Tibial artery (tissue), 4 donors: ENCODE measurements at places on chromosomes 4 and X.
A peak's percentile ranks its signal among the peaks of the same experiment; 100 is the strongest.

GRCh38 chrX:68939868-68940267 lies 111.0 kb downstream of the EFNB1 start:
- no peak for DNase-seq
- H3K27me3 ChIP-seq: no peaks in the 10 kb centered on the region
- H3K4me1 ChIP-seq: peaks cover 7% of the 10 kb centered on the region
- no peak overlapping the region for H3K4me3 ChIP-seq

DNA sequence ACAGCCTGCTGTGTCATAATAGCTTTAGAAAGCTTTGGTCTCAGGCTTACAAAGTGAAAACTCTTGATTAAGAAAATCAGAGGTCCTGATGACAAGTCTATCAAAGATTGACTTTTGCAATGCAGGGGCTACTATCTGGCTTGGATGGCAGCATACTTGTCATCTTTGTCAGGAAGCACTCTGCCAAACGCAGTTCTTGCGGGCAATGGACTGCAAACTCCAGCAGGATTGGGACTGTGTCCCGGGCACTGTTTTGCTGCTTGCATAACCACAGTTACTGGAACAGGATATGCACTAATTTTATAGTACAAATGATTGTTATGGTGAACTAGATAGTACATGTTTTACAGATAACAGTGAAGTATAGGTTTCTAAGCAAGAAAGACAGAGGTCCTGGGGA lies 185.6 kb downstream of the IQCM start:
- no peaks in the 10 kb centered on the region for H3K36me3 ChIP-seq
- no peaks in the 10 kb centered on the region for H3K27me3 ChIP-seq
- H3K4me1 ChIP-seq: no peaks in the 10 kb centered on the region
- DNase-seq: no peak

DNA sequence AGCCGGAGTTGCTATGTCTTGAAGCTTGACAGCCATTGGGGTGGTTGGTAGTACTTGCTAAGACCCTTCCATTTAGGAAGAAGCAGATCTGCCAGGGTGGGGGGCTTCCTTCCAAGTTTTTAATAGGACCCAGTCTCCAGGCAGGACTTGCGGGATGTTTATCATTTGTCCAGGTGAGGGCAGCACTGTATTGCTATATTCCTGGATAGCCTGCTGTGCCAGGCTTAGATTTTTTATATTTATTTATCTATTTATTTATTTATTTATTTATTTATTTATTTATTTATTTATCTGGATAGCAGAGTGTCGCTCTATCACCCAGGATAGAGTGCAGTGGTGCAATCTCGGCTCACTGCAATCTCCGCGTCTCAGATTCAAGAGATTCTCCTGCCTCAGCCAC lies 87.4 kb upstream of the CT45A1 start:
- DNase-seq: no peak
- H3K4me3 ChIP-seq: no peak overlapping the region
- H3K36me3 ChIP-seq: no peaks in the 10 kb centered on the region
- no peak overlapping the region for H3K27ac ChIP-seq

DNA sequence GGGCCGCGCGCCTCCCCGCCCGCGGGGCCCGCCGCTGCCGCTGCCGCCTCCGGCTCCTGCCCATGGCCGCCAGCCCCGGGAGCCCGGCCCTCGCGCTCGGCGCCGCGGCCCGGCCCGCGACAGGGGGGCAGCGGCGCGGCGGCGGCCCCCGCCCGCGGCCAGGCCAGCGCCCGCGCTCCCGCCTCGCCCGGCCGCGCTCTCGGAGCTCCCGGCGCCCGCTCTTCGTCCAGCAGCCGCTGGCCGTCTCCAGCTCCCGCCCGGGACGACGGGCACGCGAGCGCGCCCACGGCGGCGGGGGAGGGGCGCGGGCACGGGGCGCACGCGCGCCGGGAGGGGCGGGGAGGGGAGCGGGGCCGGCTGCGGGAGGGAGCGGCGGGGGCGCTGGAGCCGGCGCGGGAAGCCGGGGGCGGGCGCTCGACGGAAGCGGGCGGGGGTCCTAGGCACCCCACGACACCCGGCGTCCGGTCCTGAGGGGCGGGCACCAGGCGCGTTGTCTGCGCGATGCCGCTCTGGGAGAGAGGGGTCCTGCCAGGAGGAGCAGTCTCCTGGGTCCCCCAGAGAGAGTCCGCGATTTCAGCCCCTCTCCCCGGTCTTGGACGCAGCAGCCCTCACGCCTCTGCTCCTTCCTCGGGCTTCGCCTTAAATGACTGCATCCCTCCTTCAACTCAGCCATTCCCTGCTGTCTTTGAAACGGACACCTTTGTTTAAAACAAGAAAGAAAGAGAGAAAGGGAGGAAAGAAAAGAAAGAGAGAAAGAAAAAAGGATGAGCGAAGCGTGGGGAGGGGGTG lies 490 bp upstream of the PDZD4 start:
- DNase-seq: no peak
- no peaks in the 10 kb centered on the region for H3K27me3 ChIP-seq
- no peaks in the 10 kb centered on the region for H3K36me3 ChIP-seq
- H3K27ac ChIP-seq: no peak overlapping the region

DNA sequence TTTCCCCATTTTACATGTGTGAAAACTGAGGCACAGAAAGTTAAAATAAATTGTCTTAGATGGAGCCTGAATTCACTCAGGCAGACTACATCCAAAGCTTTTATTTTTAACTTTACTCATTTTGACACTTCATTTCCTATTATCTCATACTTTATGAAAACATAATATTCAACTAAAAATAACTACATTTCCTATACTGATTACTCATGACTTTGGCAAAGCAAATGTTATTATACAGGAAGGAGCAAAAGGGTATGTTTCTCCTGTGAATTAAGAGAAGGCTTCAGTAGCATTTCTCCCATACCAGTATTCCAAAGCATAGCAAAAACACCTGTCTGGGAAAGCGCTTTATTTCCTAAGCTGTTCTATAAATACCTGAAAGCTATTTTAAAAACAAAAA lies 178.6 kb downstream of the ADAMTS3 start:
- no peaks in the 10 kb centered on the region for H3K27me3 ChIP-seq
- DNase-seq: no peak
- H3K4me1 ChIP-seq: no peaks in the 10 kb centered on the region
- H3K27ac ChIP-seq: no peak overlapping the region
- H3K4me3 ChIP-seq: no peak overlapping the region

DNA sequence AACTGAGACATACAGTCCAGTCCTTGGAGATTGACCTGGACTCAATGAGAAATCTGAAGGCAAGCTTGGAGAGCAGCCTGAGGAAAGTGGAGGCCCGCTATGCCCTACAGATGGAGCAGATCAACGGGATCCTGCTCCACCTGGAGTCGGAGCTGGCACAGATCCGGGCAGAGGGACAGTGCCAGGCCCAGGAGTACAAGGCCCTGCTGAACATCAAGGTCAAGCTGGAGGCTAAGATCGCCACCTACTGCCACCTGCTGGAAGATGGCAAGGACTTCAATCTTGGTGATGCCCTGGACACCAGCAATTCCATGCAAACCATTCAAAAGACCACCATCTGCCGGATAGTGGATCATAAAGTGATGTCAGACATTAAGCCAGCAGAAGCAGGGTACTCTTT lies 20.4 kb upstream of the FRMPD3 start:
- no peak overlapping the region for H3K4me3 ChIP-seq
- no peaks in the 10 kb centered on the region for H3K27me3 ChIP-seq
- H3K4me1 ChIP-seq: no peaks in the 10 kb centered on the region
- no peak for DNase-seq
- no peak overlapping the region for H3K27ac ChIP-seq

DNA sequence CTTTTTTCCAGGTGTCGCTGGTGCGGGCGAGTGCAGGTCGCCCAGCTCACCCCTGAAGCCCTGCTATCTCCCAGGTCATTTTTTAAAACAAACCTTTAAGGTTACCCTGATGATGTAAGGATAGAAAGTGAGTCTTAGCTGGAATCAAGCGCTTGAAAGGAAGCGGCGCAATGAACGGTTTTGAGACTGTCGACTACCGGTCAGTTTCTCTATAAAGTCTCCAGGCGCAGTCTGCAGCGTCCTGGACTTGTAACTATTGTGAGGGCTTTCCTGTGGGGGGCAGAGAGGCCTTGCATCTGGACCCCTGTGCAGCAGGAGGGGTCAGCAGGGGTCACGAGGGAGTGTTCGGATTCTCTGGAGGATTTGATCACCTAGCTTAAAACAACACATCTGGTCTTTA lies 1.6 kb downstream of the KIT start:
- H3K27ac ChIP-seq: peak overlapping the region; percentile 22
- no peaks in the 10 kb centered on the region for H3K27me3 ChIP-seq
- peaks cover 16% of the 10 kb centered on the region for H3K4me1 ChIP-seq

DNA sequence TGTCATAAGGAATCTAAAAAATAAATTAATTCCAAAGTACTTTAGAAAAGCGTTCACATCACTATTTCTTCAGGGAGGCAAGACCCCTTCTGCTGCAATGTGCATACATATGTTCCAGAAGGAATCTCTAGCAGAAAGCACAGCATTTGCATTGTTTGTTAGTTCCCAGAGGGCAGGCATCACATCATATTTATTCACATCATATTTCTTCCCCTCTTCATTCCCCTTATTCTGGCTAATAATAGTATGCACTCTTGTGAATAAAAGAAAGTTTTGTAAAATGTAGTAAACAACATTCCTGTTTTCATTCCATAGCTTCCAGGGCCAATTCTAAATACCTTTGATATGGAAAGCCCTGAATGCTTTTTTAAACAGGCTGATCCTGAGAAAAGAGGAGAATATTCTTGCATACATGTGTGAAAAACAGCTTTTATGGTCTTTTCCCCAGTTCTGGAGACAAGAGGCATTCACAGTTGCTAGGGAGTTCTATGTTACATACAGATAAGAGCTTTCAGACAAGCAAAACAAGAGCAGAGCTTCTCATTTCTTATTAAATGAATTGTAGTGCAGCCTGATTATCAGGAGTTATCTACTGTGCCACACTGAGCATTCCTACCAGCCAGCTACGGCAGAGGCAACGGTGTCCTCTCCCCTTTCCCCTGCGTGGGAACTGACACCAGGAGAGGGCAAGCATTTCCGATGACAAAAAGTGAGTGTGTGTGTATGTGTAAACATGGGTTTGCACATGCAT lies 15.2 kb downstream of the GATB start:
- H3K4me1 ChIP-seq: no peaks in the 10 kb centered on the region
- peaks cover 5% of the 10 kb centered on the region for H3K36me3 ChIP-seq
- no peaks in the 10 kb centered on the region for H3K27me3 ChIP-seq
- no peak overlapping the region for H3K27ac ChIP-seq

GRCh38 chrX:45954026-45954425 lies 591.2 kb downstream of the ZNF674 start:
- H3K27ac ChIP-seq: no peak overlapping the region
- DNase-seq: no peak
- H3K4me1 ChIP-seq: no peaks in the 10 kb centered on the region
- no peak overlapping the region for H3K4me3 ChIP-seq

DNA sequence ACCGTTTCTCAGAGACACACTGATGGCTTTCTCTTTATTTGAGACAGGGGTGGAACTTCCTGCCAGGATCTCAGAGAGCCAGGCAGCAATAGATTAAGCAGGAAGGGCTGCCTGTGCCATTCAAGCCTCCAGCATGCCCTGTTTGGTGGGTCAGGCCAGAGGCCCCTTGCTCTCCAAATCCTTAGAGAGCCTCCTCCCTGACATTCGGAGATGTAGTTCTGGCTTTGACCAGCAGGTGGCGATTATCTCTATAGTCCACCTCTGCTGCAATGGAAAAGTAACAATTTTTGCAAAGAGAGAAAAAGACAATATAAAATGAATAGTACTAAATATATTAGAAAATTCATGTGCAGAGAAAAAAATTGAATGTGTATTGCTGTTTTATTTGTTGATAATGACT lies 93.9 kb downstream of the NXF2B start:
- H3K4me3 ChIP-seq: no peak overlapping the region
- DNase-seq: peak; percentile 67
- H3K27me3 ChIP-seq: no peaks in the 10 kb centered on the region
- H3K36me3 ChIP-seq: no peaks in the 10 kb centered on the region
- no peak overlapping the region for H3K27ac ChIP-seq
- no peaks in the 10 kb centered on the region for H3K4me1 ChIP-seq

- no peak for DNase-seq
- no peak overlapping the region for H3K4me3 ChIP-seq
- H3K27ac ChIP-seq: no peak overlapping the region
- no peaks in the 10 kb centered on the region for H3K36me3 ChIP-seq
- no peaks in the 10 kb centered on the region for H3K4me1 ChIP-seq
These were observed 84.0 kb downstream of the NHSL2 start for GRCh38 chrX:71994601-71995000.

- no peak overlapping the region for H3K27ac ChIP-seq
- no peak for DNase-seq
- H3K27me3 ChIP-seq: no peaks in the 10 kb centered on the region
- no peak overlapping the region for H3K4me3 ChIP-seq
- no peaks in the 10 kb centered on the region for H3K4me1 ChIP-seq
These were observed 181.8 kb upstream of the MAOA start for GRCh38 chrX:43474321-43474720.

DNA sequence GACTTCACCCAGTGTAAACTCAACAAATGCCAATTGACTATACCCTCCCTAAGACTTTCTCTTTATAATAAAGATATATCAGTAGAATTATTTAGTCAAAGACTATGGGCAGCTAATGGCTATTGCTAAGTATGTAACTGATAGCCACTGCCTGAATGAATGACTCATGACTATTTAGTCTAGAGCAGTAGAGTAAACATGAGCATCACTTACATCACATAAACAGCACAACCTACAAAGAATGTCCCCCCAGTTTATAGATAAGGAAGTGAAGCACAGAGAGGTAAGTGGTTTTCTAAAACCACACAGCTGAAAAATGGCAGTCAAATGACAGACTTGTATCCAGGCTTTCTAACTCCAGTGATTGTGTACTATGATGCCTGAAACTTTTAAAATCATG lies 507.0 kb downstream of the PPARGC1A start:
- no peaks in the 10 kb centered on the region for H3K36me3 ChIP-seq
- no peak overlapping the region for H3K4me3 ChIP-seq
- H3K4me1 ChIP-seq: no peaks in the 10 kb centered on the region
- no peak for DNase-seq

DNA sequence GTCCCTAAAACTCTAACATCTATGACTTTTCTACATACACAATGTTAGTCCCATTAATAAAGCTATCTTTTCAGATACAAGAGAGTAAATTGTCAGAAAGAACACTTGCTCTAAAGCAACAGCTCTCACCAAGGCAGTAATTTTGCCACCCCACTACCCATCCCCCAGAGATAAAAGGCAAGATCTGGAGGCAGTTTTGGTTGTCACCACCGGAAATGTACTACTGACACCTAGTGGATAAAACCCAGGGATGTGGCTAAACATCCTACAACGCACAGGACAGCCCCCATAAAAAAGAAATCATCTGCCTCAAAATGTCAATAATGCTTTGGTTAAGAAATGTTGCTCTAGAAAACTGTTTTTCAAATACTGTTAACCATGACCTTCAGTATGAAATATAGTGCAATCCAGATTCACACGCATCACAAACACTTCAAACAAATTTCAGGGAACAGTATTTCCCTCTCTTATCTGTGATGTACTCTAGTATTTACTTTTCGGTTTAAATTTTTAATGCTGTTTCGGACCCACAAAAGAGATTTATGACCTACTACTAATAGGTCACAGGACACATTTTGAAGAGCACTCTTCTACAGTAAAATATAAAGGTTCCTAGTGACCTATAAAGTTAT lies 5.1 kb downstream of the FBXL5 start:
- H3K27me3 ChIP-seq: no peaks in the 10 kb centered on the region
- H3K4me1 ChIP-seq: peaks cover 84% of the 10 kb centered on the region
- peak overlapping the region; percentile 99 for H3K27ac ChIP-seq
- H3K36me3 ChIP-seq: no peaks in the 10 kb centered on the region
- no peak overlapping the region for H3K4me3 ChIP-seq
